Left renal cortex interstitium (tissue), 4 donors: ENCODE measurements at places on chromosomes 2 and 18. TPM values are rescaled to one million over a fixed set of nuclear protein-coding genes. Genes with fewer than 3 reads are reported as not detected.

DNA sequence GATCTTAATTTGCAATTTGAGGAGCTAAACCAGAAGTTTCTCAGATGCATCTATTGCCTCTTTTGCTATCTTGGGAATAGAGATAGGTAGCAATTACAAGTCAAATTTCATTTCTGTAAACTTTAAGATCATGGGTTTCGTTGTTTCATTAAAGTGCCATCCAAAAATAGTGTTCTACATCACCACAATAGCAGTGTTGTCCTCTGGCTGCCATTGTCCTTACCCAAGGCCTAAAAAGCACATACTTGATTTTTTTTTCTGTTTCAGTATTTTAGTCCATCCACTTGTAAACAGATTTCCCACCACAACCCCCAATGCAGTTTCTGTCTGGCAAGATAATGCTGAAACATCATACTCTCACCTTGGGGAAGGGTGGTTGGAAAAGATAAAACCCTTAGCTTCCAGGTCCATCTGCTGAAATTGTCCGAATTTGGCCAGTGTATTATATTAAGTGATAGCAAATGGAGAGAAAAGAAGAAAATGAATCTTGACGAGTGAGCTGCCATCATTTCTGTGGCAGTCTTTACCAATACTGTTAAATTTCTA, 136.2 kb downstream of the LCLAT1 start:
- DNase-seq, result no peak

DNA sequence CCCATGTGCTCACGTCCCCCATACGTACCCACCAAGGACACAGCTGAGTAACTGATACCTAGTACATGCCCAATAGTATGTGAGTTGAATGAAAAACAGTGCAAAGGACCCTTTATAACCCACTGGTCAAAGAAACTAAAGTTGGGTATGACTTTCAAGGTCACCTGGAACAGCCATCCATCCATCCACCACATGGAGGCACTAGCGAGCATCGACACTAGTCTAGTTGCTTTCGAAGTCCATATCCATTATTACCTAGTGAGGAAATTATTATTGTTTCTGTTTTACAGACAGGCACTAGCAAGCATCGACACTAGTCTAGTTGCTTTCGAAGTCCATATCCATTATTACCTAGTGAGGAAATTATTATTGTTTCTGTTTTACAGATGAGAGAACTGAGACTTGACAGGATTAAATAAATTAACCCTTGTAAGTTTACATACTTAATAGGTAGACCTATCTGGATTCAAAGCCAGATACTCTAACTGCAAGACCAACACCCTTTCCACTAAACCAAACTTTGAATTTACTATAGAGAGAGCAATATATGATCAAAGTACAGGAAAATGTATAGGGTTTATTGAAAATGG, 233.7 kb downstream of the METTL4 start:
- DNase-seq, result no peak

DNA sequence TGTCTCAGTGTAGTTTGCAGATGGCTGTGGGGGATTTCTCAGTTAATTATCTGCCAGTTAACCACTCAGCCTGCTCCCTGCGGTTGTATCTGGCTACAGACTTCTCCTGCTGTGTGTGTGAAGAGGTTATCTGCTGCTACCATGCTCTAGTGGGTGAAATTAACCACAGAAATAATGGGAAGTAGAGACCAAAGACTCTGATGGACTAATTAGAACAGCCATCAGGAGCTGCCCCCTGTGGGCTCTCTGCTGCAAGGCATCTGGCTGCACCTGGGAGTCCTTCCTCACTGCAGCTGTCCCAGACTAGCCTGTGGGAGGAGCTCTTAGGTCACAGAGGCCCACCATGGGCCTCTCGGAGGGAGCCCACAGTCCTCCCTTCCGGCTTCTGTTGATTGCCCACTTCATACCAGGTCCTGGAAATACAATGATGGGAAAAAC, 66.6 kb downstream of the CTIF start:
- DNase-seq, result no peak

DNA sequence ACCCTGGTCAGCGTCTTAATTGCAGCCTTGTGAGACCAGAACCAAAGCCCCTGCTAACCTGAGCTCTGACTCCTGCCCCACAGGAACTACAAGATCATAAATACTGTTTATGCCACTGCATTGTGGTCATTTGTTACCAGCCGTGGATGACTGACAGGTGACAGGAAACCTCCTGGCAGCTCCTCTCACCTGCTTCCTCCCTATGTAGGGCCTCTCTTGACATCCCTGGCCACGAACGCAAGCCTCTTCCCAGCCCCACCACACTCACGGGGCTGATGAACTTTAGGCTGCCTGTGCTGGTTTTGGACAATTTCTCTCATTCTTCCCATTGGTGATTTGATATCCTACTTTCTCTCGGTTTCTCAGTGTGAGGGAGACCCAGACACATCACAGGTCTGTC, 357.2 kb upstream of the MYT1L start:
- DNase-seq, result no peak

DNA sequence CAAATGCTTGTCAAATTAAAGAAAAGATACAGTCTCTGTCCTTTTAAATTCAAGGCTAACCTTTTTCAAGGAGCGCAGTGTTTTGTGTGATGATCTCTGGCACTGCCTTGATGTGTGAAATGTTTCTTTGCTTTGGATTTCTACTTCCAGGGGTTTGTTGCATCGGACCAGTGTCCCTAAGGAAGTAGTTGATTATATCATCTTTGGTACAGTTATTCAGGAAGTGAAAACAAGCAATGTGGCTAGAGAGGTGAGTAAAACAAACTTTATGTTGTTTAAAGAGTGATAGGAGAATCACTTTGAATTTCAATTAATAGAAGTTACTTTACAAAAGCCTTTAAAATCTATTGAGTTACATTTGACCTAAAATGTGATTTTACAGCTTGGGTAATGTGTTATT, 28.8 kb downstream of the HADHB start:
- no peak for DNase-seq

DNA sequence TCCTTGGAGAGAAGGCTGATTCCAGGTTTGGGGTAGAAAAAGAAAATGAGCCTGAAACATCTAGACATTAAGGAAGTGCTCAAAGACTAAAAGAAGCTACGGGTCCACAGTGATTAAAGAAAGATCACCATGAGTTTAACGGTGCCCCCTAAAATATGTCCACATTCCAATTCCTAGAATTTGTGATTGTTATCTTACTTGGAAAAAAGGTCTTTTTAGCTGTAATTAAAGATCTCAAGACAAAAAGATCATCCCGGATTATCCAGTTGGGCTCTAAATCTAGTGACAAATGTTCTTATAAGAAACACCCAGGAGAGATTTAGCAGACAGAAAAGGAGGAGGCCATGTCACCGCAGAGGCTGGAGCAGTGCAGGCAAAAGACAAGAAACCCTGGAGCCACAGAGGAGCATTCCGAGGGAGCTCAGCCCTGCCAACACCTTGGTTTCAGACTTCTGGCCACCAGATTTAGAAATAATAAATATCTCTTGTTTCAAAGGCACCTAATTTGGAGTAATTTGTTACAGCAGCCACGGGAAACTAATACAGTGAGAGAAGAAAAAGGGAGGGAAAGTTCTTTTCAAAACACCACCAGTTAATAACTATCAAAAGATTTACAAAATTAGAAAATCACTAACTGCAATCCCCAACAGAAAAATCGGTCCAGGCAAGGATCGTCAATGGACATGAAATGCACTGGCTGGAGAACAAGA, 8.5 kb downstream of the UXS1 start:
- no peak for DNase-seq

- no peak for DNase-seq
These were observed 8.6 kb upstream of the MAP3K20 start for GRCh38 chr2:173066887-173067676.

GRCh38 chr2:96498021-96498431, 7.1 kb downstream of the NEURL3 start:
- no peak for DNase-seq

GRCh38 chr2:126886916-126887280, 11.8 kb upstream of the TEX51 start:
- DNase-seq, result no peak

DNA sequence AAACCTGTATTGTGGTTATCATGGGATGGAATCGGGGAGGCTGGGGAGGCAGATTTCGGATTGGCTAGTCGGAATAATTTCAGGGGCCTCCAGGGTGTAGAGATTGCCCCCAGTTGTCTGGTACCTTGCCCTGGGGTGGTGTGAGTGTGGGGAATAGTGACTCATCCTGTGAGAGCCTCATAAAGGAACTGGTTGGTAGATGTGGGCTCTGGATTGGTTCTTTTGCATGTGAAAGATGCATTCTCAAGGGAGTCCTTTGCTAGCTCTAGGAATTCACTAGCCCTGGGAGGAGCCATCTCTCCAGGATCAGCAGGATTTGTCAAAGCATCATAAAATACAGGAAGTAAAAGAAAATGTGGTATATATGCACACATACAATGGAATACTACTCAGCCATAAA, 331.6 kb downstream of the SETBP1 start:
- no peak for DNase-seq

GRCh38 chr2:165060411-165060810, 105.1 kb upstream of the SLC38A11 start:
- no peak for DNase-seq

DNA sequence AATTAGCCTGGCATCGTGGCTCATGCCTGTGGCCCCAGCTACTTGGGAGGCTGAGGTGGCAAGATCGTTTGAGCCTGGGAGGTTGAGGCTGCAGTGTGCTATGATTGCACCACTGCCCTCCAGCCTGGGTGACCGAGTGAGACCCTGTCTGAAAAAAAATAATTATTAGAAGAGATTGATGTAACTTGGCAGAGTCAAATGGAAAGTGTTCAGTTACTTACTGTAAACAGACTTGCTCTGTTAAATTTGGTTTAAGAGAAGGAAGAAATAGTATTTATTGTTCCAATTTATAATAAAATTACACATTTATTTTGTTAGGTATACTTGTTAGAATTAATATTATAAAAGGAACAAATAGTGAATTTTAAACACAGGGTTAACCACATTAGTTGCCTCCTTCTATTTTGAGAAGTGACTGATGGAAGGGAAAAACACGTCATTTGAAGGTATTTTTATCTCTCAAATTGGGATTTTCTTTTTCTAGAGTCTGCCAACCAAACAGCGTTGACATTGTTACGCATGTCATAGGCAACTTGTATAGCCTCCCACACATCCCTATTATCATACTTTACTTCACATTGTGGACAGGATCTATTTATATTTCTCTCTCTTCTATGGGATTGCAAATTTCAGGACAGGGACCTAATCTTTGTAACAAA, 118.8 kb upstream of the B3GNT2 start:
- no peak for DNase-seq

DNA sequence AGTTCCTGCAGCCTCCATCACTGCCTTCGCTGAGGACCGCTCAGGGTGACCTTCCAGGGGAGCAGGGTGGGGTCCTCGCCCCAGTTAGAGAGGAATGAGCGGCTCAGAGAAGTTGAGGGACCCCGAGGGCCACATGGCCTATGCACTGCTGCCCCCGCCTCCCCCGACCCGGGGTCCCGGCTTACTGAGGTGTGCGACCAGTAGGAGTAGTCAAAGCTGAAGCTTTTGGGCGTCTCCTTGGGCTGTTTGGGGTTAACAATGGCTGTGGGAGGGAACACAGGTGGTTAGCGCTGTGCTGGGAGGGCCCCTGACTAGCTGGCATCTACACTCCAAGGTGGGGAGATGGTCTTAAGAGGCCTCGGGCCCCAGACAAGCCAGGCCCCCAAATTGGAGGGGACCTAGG, 31.0 kb downstream of the KIF1A start:
- DNase-seq, result no peak

DNA sequence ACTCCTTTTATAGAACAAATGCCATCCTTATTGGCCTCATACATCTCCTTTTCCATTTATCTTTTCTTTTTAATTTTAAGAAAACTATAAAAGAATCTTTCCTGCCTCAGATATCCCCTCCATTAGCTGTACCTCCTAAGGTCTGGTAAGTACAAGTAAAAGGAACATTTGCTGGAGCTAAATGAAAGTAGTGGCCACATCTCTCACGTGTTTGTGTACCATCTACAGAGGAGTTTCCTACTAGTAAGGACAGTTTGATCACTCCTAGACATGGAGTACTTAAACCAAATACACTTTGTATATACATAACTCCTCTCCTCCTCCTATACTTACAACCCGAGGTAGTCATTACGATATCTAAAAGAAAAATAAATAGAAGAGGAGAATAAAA, 504.8 kb downstream of the LRRTM4 start:
- DNase-seq, result no peak

GRCh38 chr2:105575499-105576025, 169.2 kb upstream of the NCK2 start:
- no peak for DNase-seq

DNA sequence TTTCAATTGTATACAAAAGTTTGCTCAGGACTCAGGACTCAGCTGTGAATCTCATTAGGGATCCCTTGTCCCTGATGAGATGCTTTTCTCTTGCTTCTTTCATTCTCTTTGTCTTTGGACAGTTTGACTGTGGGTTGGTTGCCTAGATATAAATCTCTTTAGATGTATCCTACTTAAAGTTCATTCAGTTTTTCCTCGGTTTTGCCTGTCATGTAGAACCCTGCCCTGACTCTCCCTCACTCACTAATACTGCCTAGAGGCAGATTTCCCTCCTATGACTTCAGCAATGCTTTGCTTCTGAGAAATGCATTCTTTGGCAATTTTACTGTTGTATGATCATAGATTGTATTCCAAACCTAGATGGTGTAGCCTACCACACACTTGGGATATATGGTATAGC, 421.4 kb upstream of the TCF4 start:
- DNase-seq, result no peak

DNA sequence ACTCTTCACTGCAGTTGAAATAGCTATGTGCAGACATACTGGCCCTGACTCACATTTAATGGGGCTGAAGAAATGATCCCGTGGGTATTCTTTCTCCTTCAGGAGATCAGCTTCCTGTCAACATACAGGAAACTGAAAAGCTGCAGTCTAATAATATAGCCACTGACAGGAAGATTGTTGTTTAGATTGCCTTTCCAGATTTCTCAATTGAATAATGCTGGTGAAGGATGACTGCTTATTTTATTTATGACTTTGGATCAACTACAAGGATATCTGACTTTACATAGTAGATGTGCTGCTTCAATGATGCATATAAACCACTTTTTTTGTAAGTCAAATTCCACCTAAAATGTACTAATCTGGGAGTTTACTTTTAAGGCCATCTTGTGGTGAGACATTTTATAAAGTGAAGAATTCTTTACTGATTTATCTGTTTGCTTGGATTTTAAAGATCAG, 93.4 kb upstream of the MAP4K3 start:
- DNase-seq, result no peak

DNA sequence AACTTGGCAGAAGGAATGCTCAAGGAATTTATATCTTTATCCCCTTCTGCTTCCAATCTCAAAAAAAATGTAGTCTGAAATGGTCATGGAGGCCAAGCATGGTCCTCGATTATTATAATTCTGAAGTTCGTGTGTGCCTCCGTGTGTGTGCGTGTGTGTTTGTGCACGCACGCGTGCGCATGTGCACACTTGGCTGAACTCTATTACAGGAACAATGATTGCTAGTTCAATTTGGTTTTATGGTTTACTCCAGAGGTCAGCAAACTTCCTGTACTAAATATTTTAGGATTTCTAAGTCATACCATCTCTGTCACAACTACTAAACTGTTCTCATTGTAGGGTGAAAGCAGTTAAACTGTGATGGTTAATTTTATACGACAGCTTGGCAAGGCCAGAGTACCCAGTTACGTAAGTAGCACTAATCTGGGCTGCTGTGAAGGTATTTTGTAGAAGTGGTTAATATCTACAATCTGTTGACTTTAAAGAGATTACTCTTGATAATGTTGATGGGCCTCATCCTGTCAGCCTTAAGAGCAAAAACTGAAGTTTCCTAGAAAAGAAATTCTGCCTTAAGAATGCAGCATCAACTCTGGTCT, 5.8 kb upstream of the MARCHF7 start:
- no peak for DNase-seq

Gene BIRC6
- polyA plus RNA-seq, result 86.5 TPM

Gene ABCG8
- polyA plus RNA-seq, result 1.0 TPM

Gene SEC11C
- 84.1 TPM for polyA plus RNA-seq

Gene SLC5A6
- 34.4 TPM for polyA plus RNA-seq

Gene HMSD
- polyA plus RNA-seq, result 2.2 TPM

Gene TPGS2
- 116 TPM for polyA plus RNA-seq
